ENCODE measurements at places on chromosomes 7 and 10.
A peak's percentile ranks its signal among the peaks of the same experiment; 100 is the strongest.

DNA sequence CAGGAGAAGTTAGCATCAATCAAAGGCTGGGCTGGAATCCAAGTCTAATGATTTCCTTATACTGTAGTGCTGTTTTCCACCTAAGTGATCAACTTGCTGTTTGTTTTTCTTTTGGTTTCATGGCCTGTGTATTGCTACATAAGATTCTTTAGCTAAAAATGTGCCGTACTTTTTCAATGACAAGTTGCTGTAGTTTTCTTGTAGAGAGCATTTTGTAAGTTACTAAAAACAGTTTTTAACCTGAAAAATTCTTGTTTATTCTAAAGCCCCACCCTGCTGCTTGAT is 1.3 kb downstream of the HELLS start:
- peak; percentile 12 for DNase-seq

DNA sequence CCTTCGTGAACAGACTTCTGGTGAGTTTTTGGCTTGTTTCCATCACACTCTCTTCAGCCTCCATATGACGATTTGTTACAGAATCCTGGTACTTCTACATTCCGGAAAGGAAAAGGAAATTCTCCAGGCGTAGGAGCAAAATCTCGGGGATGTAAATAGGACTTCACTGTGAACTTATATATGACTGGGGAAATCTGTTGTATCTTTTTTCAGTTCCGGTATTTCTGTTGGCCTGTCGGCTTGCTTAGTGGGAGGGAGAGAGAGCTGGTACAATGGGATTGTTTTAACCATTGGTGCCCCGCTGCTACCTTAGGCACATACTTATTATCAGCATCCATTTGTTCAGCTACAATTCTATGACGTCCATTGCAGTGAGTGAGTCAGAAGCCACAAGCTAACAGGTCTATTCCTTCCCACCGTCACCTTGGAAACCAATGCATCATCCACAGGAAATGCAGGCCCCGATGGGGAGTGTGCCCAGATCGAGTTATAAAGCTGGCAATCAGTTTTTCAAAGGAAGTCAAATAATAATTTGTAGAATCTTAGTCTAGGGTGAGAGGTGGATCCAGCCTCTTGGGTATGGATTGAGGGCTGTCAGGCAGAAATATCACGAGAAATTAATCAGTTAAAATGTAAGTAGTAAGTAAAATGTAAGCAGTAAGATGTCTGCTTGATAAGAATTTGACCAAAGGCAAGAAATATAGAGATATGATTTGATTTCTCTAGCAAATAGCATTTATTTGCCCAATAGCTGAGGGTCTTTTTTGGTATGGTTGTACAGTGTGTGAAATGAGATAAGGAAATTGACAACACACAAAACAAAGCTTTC is 92.0 kb upstream of the MKLN1 start:
- peak; percentile 100 for DNase-seq

- peak; percentile 53 for DNase-seq
Measured at GRCh38 chr7:110296321-110296720, 794.6 kb upstream of the LRRN3 start.

DNA sequence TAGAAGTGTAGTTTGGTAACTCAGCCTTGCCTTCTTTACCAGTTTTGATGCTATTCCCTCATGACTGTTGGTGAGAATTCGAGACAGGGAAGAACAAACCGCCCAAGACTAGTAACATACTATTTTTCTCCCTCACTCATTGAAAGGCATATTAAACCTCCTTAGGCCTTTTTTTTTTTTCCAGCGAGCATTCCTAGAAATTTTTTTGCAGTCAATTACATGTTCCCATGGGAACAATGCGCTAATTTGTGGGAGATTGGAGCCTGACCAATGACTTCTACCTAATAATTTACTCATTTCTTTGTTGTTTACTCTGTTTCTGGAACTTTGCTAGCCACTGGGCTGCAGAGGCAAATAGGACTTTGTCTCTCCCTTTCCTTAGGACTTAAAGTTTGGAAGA is 6.0 kb downstream of the VPS50 start:
- DNase-seq, result no peak

GRCh38 chr7:120873401-120873800 is 15.5 kb upstream of the TSPAN12 start:
- DNase-seq, result no peak

DNA sequence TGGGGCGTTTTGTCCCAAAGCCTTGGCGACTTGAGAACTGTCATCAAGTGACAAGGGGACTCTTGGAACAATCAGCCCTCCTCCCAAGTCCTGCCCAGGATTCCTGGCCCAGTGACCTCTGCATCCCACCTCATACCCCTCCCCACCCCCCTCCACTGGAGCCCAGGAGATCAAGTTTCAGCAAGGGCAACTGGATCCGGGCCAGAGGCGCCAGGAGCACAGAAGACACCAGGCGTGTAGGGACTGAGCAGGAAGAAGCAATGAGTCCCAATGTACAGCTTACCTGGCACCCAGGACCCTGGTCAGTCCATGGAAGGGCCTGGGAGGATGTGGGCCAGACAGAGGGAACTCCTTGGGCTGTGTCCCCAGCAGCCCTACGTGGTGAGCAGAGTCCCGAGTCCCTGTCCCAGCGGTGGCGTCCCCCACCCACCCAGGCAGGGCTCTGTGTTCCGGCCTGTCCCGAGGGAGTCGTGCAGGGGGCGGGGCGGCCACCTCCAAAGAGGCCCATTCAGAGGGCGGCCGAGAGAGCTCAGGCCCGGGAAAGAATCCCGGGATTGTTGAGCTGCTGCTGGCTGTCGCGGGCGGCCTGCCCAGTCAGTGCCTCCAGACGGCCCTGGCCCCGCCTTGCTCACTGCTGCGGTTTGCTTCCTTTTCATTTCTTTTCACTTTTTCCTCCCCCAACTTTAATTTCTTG is 254.1 kb downstream of the TNS3 start:
- peak; percentile 81 for DNase-seq

DNA sequence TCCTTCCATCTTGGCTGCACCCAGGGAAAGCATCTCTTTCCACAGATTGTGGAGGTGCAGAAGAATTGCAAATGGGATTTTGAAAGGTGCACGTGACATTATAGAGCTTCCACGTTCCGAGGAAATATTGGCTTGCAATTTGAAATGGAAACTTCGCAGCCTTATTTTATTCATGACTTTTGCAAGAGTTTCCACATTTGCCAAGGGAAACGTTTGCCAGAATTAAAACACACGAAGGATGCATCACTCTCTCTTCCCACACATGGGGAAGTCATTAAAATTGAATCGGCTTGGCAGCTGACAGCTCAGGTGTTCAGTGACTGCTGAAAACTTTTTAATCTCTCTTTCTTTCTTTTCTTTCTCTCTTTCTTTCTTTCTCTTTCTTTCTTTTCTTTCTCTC is 475.4 kb upstream of the IGFBP3 start:
- no peak for DNase-seq

DNA sequence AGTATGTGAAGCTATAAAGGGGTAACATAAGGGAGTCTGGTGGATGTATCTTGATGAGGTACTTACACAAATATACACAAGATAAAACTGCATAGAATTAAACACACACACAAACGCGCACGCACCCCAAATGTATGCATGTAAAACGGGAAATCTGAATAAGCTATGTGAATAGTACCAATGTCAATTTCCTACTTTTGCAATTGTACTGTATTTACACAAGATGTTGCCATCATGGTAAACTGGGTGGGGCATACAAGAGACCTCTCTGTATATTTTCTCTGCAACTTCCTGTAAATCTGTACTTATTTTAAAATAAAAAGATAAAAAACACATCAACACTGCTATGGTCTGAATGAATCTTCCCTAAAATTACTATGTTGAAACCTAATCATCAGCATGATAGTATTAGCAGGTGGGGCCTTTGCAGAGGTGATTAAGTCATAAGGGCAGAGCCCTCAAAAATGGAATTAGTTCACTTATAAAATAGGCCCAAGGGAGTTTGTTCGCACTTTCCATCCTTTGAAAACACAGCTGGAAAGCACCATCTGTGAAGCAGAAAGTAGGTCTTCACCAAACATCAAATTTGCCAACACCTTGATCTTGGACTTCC is 30.1 kb downstream of the TPK1 start:
- DNase-seq, result no peak

GRCh38 chr10:48526846-48527505 is 77.9 kb downstream of the ARHGAP22 start:
- peak; percentile 20 for DNase-seq

- DNase-seq, result no peak
Measured at GRCh38 chr7:140509789-140510188, 30.5 kb upstream of the MKRN1 start.

- peak; percentile 23 for DNase-seq
Measured at GRCh38 chr7:76515999-76516443, 5.7 kb downstream of the UPK3B start.

DNA sequence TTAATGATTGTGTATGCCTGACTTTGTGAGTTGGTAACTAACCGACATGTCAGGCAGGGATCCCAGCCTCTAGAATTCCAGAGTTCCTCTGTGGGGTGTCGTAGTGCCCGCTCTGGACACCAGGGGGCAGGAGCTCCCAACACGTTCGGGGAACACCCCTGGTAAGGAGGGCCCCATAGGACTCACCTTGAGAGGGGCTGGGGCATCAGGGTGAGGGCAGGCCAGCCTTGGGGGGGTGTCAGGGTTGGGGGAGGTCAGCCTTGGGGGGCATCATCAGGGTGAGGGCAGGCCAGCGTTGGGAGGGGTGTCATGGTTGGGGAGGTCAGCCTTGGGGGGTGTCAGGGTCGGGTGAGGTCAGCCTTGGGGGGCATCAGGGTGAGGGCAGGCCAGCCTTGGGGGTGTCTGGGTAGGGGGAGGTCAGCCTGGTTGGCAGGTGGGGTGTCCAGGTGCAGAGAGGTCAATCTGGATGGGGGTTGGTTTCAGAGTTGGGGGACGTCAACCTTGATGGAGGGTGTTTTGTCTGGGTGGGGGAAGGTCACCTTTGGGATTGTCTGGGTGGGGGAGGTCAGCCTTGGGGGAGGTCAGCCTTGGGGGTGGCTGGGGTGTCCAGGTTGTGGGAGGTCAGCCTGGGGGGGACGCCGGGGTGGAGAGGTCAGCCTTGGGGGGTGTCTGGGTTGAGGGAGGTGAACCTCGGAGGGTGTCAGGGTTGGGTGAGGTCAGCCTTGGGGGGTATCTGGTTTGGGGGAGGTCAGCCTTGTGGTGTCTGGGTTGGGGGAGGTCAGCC is 45.6 kb upstream of the SUN1 start:
- DNase-seq, result peak; percentile 51
